ENCODE measurements at places on chromosomes 13 and 19. TPM values are rescaled to one million over a fixed set of nuclear protein-coding genes. Genes with fewer than 3 reads are reported as not detected.

DNA sequence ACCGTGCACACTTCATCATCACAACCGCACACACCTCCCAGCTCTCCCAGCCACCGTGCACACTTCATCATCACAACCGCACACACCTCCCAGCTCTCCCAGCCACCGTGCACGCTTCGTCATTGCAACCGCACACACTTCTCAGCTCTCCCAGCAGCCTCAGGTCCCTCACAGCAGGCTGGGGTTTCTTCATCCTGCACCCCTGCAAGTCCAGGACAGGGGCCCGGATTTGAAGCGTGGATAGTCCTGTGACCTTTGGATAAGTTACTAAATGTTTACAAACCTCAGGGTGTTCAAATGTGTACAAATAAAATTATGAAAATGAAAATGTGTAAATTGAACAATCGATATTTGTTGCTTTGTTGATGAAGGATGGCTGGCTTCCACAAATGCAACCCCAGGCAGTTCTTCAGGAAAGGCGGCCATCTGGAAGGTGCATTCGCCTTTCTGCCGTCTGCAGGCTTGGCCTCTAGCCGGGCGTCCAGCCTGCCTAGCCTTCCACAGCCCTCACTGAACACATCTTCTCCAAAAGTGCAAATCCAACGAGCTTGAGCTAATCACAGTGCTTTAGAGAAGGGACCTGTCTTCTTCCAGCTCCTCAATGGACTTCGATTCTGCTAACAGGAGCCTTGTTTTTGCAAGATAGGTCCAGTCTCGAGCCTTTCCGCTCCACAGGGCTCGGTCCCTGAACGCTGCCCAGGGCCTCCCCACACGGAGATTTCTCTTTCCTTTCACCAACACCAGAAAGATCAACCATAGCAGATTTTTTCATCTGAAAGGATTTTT is 74.2 kb downstream of the SPACA7 start:
- DNase-seq = no peak

DNA sequence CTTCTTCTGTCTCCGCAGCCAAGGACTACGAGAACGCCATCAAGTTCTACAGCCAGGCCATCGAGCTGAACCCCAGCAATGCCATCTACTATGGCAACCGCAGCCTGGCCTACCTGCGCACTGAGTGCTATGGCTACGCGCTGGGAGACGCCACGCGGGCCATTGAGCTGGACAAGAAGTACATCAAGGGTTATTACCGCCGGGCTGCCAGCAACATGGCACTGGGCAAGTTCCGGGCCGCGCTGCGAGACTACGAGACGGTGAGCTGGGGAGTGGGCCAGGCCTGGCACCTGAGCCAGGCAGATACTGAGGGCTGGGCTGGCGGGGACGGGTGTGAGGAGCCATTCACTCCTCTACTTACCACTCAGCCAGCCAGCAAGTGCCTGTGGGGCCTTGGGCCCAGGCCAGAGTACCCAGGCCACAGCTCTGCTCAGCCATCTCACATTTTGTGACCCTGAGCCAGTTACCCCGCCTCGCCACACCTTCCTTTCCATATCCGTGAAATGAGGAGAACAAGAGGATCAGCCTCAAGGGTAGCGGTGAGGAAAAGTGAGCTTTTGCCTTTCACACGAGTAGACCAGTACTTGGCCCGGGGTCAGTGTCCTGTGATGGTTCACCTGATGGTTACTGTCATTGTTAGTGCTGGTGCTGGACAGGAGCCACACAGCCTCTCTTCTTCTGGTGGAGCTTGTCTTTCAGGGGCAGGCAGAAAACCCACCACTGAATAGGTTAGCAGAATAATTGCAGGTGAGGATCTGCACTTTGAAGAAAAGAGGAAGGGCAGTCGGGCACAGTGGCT is 7.0 kb downstream of the PPP5C start:
- no peak for DNase-seq

ACP5 gene
- total RNA-seq = 26.2 TPM

MEIS3 gene
- total RNA-seq = 8.7 TPM

DNA sequence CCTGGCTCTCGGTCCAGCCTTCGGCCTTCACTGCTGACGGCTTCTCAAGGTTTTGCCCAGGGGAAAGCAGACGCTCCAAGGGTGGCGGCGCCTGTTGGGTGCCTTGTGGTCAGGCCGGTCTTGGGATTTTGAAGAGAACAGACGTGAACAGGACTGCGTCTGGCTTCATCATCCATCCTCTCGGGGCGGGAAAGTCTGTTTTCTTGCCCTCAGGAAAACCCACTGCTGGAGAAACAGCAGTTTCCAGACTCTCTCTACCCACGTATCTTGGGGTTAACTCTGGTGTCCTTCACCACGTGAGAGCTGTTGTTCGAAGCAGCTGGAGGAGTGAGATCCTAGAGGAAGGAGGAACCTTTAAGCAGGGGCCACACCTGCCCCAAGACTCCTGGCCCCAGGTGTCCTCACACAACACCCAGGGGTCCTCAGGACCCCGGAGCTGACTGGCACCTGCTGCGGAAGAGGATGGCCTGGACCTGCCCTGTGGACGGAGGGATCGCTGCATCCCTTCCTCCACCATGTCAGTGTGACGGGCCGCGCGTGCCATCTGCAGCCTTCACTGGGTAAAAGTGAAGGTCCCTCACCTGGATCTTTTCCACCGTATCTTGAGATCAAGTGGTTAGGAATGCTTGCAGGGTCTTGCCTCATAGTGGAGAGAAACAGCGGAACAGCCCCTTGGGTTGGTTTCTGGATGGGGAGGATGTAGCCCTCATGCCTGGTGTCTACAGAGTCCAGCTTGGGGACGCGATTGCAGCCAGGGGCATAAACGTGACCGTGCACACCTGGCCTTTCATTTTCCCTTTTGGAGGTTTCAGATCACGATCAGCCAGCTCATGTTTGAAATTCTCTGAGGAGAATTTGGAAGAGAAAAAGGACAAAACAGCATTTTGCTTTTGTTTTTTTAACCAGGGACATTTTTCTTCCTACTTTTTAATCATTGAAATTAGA is 69.5 kb upstream of the MCF2L start:
- DNase-seq = no peak

DNA sequence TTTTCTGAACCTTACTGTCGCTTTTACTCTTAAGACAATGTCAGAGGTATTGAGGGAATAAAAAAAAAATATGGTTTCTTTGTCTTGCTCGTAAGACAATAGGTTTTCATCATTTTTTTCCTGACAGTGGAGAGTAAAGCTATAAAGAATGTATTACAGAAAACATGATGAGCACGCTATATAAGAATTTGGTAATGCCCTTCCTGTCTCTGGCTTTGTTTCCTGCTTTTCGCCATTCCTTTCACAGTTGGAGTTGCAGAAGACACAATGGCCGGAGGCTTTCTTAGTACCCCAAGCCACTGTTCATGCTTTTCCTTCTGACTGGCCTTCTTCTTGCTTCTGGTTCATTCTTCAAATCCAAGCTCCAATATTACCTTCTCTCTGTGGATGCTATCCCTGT is 101.0 kb upstream of the DACH1 start:
- no peak for DNase-seq

FGF9 gene
- under 0.01 TPM for total RNA-seq

GRCh38 chr19:43457809-43458208 is 7.6 kb downstream of the LYPD3 start:
- DNase-seq = no peak
